ENCODE measurements at places on chromosomes 3 and 15.

DNA sequence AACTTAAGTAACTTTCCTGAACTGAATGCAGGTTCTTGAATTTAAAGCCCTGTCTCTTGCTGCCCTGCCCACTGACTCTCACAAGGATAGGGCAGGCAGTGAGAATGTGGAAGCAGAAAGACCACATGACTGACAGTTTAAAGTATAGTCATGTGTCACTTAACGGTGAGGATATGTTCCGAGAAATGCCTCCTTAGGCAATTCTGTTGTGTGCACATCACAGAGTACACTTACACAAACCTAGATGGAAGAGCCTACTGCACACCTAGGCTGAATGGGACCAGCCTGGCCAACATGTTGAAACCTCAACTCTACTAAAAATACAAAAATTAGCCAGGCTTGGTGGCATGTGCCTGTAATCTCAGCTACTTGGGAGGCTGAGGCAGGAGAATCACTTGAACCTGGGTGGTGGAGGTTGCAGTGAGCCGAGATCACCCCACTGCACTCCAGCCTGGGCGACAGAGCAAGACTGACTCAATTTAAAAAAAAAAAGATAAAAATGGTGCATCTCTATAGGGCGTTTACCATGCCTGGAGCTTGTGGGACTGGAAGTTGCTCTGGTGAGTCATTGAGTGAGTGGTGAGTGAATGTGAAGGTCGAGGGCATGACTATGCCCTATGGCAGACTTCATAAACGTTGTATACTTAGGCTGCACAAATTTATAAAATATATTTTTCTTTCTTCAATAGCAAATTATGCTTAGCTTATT lies 18.9 kb upstream of the COPG1 start:
- DNase-seq = no peak

DNA sequence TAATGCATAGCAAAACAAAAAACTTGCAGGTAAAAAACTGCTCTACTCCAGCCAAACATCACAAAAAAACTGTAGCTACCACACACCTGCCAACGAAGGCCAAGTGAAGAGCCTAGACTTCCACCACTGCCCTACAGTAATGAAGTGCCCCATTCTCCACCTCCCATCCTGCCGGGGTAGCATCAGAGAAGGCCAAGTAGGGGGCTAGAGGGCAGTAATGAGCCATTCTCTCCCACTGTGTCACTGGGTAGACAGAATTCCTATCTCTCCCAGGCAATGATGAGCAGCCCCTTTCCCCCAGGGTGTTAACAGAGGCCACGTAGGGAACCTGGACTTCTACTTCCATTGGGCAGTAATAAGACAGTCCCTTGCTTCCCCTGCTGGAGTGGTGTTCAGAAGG lies 9.5 kb downstream of the SEC22C start:
- no peak for DNase-seq

- no peak for DNase-seq
Measured at GRCh38 chr3:43076857-43077256, 29.0 kb downstream of the POMGNT2 start.

DNA sequence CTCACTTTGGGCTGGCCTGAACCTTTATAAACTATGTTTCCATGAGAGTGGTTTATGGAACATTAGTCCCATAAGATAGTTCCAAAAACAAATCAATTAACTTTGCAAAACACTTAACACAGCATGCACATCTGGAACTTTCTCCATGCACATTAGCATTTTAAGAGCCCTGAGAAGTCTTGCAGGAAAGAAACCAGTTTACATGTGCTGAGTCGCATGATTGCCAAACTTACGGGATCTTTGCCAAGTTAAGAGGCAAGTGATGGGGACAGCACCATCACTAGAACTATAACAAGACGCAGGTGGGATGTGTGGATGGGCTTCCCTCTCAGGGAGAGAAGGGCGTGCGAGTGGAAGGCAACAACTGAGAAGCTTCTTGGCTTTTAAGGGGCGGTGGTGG lies 20.7 kb downstream of the ADAMTS9 start:
- DNase-seq = no peak

DNA sequence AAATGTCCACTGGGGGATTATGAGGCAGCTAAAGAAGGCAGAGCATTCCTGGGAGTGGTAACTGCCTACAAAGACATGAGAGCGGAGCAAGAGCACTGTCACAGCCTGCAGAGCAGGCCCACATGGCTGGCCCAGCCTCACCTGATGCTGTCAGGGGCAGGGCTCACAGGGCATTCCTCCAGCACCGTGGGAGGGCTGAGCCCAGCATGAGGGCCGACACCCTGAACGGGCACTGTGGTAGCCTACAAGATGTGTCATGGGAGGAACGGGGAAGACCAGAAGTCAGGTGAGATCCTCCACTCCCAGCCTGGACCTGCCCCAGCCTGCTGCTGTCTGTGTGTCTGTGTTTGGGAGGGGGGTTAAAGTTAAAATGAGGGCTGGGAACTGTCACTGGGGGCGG lies 30.1 kb downstream of the CCDC12 start:
- no peak for DNase-seq

DNA sequence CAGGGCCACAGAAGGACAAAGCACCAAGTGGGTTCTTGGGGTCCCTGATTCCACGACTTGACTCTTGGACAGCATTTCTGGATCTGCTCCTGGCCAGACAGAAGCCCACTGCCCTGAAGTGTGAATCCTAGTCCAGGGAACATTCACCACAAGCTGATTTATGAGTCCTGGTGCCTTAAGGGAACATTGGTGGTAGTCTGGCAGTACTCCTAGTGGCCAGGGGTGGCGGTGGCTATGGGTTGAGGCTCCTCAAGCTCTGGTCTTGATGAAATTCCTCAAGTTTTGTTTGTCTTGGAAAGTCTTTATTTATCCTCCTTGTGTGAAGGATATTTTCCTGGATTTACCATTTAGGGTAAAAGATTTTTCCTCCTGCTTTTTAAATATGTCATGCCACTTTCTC lies 307.5 kb downstream of the PYDC2 start:
- DNase-seq = no peak

- DNase-seq = no peak
Measured at GRCh38 chr3:114143817-114144216, 35.0 kb downstream of the DRD3 start.

DNA sequence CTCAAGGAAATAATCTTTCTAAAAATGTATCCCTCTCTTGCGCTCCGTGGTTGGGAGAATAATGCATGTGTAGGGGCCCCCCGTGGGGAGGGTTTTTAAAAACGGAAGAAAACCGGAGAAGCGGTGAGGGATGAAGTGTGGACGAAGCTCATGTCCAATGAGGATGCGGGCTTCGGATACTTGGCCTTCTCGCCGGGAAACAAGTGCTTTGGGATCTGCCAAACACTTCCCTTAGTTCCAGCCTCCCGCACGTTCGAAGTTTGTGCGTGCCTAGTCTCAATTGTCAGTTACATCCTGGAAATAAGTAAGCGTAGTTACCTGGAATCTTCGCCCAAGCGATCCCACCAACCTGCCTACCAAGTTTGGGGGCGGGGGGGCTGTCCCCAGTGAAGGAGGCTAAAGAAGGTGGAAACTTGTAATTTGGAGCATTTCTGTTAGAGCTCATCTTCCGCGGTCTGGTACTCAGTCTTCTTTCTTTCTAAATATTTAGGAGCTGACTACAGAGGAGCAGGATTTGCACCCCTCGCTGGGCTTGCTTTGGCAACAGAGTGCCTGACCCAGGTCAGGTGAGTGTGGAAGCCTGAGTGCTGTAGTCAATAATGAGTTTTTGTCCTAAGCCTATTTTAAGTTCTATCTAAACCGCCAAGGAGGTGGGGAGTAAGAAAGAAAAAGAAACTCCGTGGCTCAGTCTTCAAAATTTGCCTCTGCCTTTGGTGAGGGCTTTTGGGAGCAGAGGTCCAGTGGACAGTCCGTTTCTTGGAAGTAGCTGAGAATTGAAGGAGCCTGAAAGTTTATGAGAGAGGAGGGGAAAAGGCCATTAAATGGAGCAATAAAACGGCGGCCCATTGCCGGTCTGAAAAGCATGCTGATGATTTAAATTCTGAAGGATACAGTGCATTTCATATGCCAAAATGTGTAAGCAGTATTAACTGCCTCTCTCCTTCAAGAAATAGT lies 1.1 kb downstream of the ITPR1 start:
- no peak for DNase-seq

DNA sequence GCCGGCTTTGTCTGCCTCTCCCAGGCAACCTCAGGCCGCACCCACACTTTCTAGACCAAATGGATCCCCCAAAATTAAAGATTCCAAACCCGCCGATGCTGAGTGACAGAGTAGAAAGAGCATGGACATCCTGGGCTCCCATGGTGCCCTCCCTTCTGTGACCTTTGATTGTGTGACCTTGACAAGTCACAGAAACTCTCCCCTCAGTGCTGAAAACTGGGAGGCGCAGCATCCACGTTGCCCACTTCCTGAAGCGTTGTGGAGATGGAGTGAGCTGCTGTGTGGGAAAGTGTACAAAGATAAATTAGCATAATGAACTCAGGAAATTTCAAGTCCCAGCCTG lies 74.4 kb upstream of the MFGE8 start:
- DNase-seq = no peak

GRCh38 chr15:100715571-100716455 lies 113.4 kb downstream of the ASB7 start:
- DNase-seq = no peak

GRCh38 chr15:44550256-44550655 lies 13.3 kb downstream of the EIF3J start:
- no peak for DNase-seq

DNA sequence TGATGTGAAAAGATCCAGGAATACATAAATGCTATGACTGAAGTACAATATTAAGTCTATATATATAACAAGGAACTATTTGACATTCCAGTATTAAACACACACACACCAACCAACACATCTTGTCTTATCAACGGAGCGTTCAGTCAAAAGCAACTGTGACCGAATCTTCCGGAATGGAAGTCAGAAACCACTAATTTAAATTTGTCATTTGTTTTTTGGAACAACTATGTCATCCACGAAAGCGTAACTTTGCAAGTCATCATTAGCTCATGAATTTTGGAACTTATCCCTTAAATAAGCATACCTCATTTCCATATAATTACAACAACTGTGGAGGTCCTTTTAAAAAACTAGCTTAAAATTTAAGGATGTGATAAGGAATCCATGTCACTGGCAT lies 5.0 kb downstream of the ZNF385D start:
- DNase-seq = no peak

GRCh38 chr3:158659454-158660237 lies 12.8 kb downstream of the LXN start:
- DNase-seq = peak; percentile 29

- no peak for DNase-seq
Measured at GRCh38 chr3:166013073-166013679, 176.0 kb upstream of the BCHE start.

DNA sequence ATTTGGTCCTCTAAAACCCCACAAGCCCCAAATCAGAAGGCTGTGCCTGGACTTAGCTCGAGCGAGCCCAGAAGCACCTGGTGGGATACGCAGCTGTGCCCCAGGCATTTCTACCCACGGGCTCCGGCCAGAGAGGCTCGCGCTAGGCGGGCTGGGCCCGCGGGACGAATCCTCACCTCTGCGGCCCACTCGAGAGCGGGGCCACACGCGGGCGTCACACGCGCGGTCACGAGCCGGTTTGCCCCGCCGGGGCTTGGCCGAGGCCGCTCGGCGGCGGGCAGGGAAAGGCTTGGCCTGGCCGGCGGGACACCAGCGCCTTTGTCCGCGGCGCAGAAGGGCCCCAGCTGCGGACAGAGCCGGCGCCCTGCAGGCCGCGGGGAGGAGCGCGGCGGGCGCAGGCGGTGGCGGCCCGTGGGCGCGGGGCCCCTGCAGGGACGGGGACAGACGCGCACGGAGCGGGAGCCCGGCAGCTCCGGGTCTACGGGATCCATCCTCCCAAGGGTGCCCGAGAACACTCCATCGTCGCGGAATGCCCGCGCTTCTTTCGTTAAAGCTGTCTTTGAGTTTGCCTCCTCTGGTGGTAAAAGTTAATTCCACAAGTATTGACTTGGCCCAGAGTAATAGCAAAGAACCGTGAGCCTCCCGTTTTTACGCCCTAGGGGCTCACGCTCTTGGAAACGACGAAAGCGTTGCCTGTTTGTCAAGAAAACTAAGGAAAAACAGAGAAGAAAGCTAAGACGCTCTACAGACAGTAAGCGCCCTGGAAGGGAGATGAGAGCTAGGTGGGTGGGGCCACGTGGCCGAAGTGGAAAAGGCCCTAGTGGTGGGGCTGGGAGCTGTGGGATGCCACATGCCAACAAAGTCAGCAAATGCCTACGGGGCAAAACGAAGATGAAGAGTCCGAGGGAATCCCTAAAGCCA lies 26.4 kb downstream of the TYRO3 start:
- DNase-seq = no peak

DNA sequence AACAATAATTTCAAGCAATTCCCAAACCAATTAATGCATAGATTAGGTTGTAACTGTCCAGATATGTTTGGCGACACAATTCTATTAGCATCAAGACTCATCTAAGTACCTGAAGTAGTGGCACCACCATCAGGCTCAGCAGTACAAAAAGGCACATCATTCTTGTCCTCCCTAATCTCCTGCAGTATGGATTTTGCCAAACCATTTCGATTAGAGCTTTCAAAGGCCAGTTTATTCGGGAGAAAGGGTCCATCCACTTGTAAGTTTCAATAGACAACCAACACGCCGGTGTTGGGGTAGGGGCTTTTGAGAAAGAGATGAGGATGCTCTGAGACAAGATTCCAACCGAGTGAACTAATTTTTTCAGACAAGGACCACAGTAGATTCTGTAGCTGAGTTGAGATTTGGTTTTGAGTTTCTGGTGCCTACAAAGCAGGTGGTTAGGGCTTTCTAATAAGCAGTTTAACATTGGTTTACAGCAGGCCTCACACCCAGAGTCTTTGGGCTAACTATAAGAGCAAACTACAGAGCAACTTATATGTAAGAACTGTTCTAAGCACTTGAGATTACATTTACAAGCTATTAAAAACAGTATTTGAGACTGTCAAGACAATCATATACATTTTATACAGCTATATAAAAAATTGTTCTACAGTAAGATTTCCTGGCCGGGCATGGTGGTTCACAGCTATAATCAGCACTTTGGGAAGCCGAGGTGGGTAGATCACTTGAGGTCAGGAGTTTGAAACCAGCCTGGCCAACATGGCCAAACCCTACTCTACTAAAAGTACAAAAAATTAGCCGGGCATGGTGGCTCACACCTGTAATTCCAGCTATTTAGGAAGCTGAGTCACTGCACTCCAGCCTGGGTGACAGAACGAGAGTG lies 4.5 kb downstream of the RPL22L1 start:
- no peak for DNase-seq

GRCh38 chr3:100437721-100438622 lies 36.6 kb downstream of the LNP1 start:
- no peak for DNase-seq

- DNase-seq = no peak
Measured at GRCh38 chr3:169305460-169305859, 358.1 kb downstream of the MECOM start.

DNA sequence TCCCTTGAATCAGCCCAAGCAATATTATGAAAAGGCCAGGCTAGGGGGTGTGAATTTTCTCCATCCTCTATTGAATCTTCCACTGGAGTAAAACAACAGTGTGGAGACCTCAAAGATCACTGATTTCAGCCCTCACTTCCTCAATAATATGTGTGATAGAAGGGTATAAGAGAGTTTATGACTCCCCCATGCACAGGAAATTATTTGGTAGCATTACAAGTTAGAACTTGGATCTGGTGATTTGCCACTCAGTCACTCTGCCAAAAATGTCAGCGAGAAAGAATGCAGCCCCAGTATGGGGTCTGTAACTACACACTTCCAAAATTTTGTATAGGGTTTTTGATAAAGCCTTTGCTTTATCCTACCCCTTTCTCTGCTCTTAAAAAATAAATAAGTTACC lies 81.0 kb upstream of the KCNMB2 start:
- no peak for DNase-seq

GRCh38 chr15:99970891-99971430 lies 237.7 kb upstream of the LYSMD4 start:
- DNase-seq = no peak
